A549 treated with ZK216348 at 1 μM for 4 hours (cell line): ENCODE measurements at places on chromosomes 6 and 20. TPM values are rescaled to one million over a fixed set of nuclear protein-coding genes. Genes with fewer than 3 reads are reported as not detected.

PAX1 gene
- 0.09 TPM in 1 of 5 replicates, not detected in the others for total RNA-seq

RHAG gene
- total RNA-seq, result 0.11 TPM in 1 of 5 replicates, not detected in the others

MAN1A1 gene
- 0.05 to 0.09 TPM (median 0.05 TPM) in 3 of 5 replicates, not detected in the others for total RNA-seq

NKX2-2 gene
- total RNA-seq, result not detected in 5 replicates

TRIM10 gene
- total RNA-seq, result not detected in 5 replicates

EYS gene
- total RNA-seq, result 0.26 TPM in 1 of 5 replicates, not detected in the others

MUCL3 gene
- total RNA-seq, result 0.08 to 0.17 TPM (median 0.10 TPM) in 5 replicates

ABHD16B gene
- total RNA-seq, result not detected in 5 replicates

NOX3 gene
- not detected in 5 replicates for total RNA-seq

SNRPB gene
- 746 to 1,050 TPM (median 924 TPM) in 5 replicates for total RNA-seq

PHACTR1 gene
- total RNA-seq, result 0.06 to 0.25 TPM in 2 of 5 replicates, not detected in the others

PCNA gene
- 374 to 447 TPM (median 389 TPM) in 5 replicates for total RNA-seq

STX11 gene
- 2.1 to 2.6 TPM (median 2.5 TPM) in 5 replicates for total RNA-seq

KHDC1 gene
- total RNA-seq, result 2.4 to 4.2 TPM (median 3.5 TPM) in 5 replicates

MATN4 gene
- 0.13 to 0.19 TPM in 2 of 5 replicates, not detected in the others for total RNA-seq

RAB23 gene
- total RNA-seq, result 4.4 to 9.9 TPM (median 8.0 TPM) in 5 replicates

C6orf15 gene
- not detected in 5 replicates for total RNA-seq

RREB1 gene
- 7.5 to 11.6 TPM (median 9.1 TPM) in 5 replicates for total RNA-seq

SIM1 gene
- not detected in 5 replicates for total RNA-seq

FOXP4 gene
- 12.5 to 28.7 TPM (median 24.7 TPM) in 5 replicates for total RNA-seq

ATP6V1G2 gene
- 0.33 to 1.3 TPM (median 0.69 TPM) in 5 replicates for total RNA-seq

ARMH2 gene
- not detected in 5 replicates for total RNA-seq

BNIP5 gene
- total RNA-seq, result not detected in 5 replicates

PRSS35 gene
- 0.09 to 0.14 TPM (median 0.12 TPM) in 3 of 5 replicates, not detected in the others for total RNA-seq

FOXS1 gene
- total RNA-seq, result 0.40 to 1.1 TPM (median 0.76 TPM) in 4 of 5 replicates, not detected in the other

CDH4 gene
- total RNA-seq, result 6.1 to 9.9 TPM (median 7.4 TPM) in 5 replicates

EIF2S2 gene
- 88.1 to 144 TPM (median 101 TPM) in 5 replicates for total RNA-seq

PBX2 gene
- 13.2 to 19.5 TPM (median 17.7 TPM) in 5 replicates for total RNA-seq

TBCC gene
- 15.4 to 16.7 TPM (median 16.1 TPM) in 5 replicates for total RNA-seq

COL9A3 gene
- 0.21 to 0.81 TPM (median 0.49 TPM) in 5 replicates for total RNA-seq

TSPO2 gene
- total RNA-seq, result not detected in 5 replicates

KHDC1L gene
- total RNA-seq, result 0.32 to 0.36 TPM in 2 of 5 replicates, not detected in the others

LINC00237 gene
- total RNA-seq, result not detected in 5 replicates

FAM217A gene
- total RNA-seq, result not detected in 5 replicates

TUBB2B gene
- 10.7 to 14.6 TPM (median 13.2 TPM) in 5 replicates for total RNA-seq

KHDRBS2 gene
- total RNA-seq, result not detected in 5 replicates

BANF2 gene
- total RNA-seq, result not detected in 5 replicates

APOBEC2 gene
- total RNA-seq, result not detected in 5 replicates

TP53TG5 gene
- not detected in 5 replicates for total RNA-seq

PCK1 gene
- 0.04 to 0.13 TPM (median 0.05 TPM) in 3 of 5 replicates, not detected in the others for total RNA-seq

RCAN2 gene
- total RNA-seq, result not detected in 5 replicates

DAAM2 gene
- 0.02 to 0.04 TPM in 2 of 5 replicates, not detected in the others for total RNA-seq

FIG4 gene
- 3.8 to 6.1 TPM (median 4.7 TPM) in 5 replicates for total RNA-seq

TGM3 gene
- 0.07 to 0.22 TPM (median 0.08 TPM) in 3 of 5 replicates, not detected in the others for total RNA-seq

CAGE1 gene
- total RNA-seq, result 0.12 TPM in 1 of 5 replicates, not detected in the others

CCN5 gene
- total RNA-seq, result 18.1 to 40.4 TPM (median 24.9 TPM) in 5 replicates

HLA-DQA2 gene
- not detected in 5 replicates for total RNA-seq

LAMP5 gene
- total RNA-seq, result 0.08 to 0.20 TPM in 2 of 5 replicates, not detected in the others

FAM209A gene
- total RNA-seq, result 0.19 to 0.55 TPM (median 0.33 TPM) in 4 of 5 replicates, not detected in the other

NR2E1 gene
- total RNA-seq, result 0.09 TPM in 1 of 5 replicates, not detected in the others

FGD2 gene
- not detected in 5 replicates for total RNA-seq

CCM2L gene
- 0.28 to 0.88 TPM (median 0.41 TPM) in 5 replicates for total RNA-seq

FNDC1 gene
- total RNA-seq, result 0.05 to 0.13 TPM (median 0.08 TPM) in 4 of 5 replicates, not detected in the other

OR12D2 gene
- total RNA-seq, result not detected in 5 replicates

MLN gene
- not detected in 5 replicates for total RNA-seq

FOXF2 gene
- 17.5 to 29.8 TPM (median 25.5 TPM) in 5 replicates for total RNA-seq

GLP1R gene
- not detected in 5 replicates for total RNA-seq

SPATS1 gene
- total RNA-seq, result not detected in 5 replicates

FUCA2 gene
- 47.5 to 53.7 TPM (median 53.2 TPM) in 5 replicates for total RNA-seq
